Memory B cell (primary cell): ENCODE measurements at places on chromosomes 11 and 22.

DNA sequence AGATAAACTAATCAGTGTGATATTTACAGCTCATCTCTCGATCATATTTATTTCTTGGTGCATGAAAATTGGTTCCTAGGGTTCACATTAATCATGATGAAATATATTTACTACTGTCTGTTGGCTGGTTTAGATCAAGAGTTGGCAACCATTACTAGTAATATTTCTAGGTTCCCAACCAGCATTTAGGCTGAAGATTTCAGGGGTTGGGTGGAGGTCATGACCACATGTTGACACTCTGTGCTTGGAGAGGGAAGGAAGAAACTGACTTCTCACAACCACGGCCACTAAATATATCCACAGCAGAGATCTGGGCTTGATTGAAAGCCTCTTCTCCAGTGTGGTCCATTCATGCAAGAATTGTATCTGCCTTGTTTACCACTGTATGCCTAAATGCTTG, 87.9 kb downstream of the ALX4 start:
- no peak for DNase-seq

DNA sequence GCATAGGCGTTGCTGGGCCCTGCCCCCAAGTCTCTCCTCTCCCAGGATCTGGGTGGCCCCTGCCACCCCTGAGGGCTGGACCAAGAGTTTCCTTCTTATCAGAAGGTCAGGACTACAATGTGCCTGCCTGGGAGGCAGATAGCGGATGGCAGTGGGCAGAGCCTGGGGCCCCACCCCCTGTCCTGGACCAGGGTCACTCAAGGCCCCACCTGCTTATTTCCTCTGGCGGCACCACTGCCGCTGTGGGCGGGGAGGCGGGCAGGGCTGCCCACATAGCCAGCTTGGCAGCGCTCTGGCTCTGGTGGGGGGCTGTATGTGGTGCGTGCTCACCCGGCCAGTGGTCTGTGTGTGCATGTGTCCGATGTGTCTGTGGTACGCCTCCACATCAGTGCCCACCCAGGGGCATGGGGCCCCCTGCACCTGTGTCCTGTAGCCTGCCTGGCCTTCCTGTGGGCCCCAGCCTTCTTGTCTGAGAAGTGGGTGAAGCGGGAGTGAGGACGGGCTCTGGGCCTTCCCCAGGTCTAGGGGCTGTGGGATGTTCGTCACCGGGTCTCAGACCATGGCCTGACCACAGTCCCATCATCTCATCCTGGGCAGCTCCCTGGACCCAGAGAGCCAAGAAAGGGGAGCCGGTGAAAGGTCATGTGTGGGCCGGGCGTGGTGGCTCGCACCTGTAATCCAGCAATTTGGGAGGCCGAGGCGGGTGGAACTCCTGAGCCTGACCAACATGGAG, 3.0 kb downstream of the GAS2L1 start:
- DNase-seq, result no peak

DNA sequence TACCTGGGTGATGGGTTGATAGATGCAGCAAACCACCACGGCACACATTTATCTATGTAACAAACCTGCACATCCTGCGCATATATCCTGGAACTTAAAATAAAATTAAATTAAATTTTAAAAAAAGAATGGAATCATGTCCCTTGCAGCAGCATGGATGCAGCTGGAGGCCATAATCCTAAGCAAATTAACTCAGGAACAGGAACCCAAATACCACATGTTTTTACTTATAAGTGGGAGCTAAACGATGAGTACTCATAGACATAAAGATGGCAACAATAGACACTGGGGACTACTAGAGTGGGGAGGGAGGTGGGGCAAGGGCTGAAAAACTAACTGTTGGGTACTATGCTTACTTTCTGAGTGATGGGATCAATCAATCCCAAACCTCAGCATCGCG, 40.9 kb downstream of the CWC15 start:
- no peak for DNase-seq

- DNase-seq, result no peak
Measured at GRCh38 chr22:29205594-29206371, at the start of gene EMID1. EMID1 (plus strand) TSS chr22:29205896; CDS start chr22:29206039, 143 bp downstream.

DNA sequence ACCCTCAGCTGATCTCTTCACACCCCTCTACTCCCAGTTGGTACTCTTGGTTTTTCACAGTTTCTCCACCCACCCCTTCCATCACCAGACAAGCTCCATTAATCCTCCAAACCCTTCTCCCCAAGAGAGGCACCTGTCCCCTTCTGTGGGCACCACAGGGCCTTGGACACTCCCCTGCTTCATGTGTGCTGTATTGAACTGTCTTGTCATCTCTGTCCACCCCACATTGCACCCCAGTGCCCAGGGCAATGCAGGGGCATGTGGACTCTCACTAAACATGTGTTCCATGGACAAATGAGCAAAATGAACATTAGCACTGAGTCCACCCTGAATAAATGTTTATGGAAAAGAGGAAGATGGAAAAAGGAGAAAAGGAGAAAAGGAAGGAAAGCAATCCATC, 181.4 kb downstream of the BCR start:
- DNase-seq, result no peak

DNA sequence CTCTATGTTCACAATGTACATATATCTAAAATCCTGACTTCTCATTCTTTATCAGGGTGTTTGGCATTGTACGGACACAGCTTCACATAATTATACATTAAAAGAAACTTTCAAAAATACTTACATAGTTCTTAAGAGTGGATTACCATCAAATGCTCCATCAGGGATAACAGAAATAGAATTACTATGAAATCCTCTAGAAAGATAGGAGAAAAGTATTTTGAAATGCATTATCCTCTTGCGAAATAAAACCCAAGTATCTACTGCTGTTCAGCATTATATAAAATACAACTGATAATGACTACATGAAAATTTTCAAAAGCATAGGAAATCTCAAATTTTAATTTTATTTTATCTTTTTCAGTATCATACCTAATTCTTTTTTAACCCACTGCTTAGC, 17.8 kb upstream of the CCDC34 start:
- DNase-seq, result no peak

GRCh38 chr11:73141031-73141308, 1.1 kb downstream of the FCHSD2 start:
- DNase-seq, result no peak

DNA sequence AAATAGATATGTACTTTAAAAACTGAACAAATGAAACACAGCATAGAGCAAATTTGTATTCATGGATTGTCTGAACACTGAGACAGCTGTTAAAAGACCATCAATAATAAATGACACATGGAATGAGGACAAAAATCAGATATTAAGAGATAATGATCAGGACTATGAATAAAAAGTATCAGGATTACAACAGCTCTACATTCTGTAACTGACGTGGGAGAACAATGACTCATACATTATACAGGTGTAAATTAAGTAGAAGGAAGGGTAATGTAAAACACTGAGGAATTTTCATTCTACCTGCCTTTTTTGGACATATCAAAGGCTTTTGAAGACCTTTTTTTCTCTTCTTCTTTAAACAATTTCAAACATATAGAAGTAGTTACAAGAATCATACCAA, 310.9 kb upstream of the ANO3 start:
- DNase-seq, result no peak

DNA sequence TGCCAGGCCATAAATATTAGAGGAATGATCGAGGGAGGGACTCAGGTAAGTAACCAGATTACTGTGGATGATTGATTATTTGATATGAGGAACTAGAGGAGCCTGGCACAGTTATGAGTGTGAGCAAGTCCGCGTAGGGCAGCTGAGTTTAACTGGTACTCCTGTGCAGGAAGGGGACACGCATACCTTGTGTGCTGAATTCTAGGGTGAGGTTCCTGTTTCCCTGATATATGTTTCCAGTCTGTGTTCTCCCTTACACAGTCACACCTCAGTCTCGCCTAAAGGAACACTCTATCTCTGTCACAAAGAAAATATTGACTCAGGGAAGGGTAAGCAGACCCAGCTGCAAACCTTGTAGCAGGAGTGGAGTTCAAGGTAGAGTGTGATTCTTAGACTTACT, 17.4 kb downstream of the SGSM3 start:
- no peak for DNase-seq

GRCh38 chr22:39486951-39487825, 14.9 kb upstream of the MIEF1 start:
- no peak for DNase-seq

DNA sequence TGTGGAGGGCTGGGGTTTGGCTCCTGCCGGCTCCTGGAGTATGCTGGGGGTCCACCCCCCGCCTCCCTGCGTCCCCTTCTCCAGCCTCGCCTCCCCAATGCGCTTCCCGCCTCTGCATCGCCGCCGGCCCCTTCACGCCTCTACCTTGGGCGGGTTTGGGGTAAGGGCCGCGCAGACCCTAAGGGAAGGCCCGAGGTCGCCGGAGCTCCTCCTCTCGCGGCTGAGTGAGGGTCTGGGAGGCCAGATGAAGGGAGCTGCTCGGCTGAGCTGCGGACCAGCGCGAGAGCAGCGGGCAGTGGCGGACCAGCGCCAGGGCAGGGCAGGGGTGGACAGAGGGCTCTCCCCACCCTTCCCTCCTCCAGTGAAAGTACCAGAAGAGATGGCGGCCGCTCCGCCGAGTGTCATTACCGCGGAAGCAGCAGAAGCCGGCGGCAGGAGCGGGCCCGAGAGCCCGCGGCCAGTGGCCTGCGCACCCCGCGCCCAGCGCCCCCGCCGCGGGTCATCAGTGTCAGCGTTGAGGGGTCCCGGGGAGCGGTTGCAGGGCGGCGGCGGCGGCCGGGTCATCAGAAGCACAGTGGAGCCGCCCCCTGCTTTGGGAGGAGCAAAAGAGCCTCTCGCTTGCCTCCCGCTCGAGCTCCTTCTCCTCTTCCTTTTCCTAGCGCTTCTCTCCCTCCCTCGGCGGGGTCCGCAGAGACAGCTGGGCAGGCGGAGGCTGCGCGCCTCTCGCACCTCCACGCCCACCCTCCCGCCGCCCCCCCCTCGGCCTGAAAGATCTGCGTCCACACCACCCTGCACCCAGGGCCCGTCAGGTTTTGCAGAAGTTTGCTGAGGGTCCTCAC, 255.6 kb upstream of the CADM1 start:
- no peak for DNase-seq

GRCh38 chr11:69359735-69360480, 66.0 kb downstream of the MYEOV start:
- no peak for DNase-seq

GRCh38 chr22:42343531-42344081, 73.2 kb upstream of the TCF20 start:
- no peak for DNase-seq
